Activated CD8-positive, alpha-beta memory T cell treated with anti-CD3 and anti-CD28 coated beads, Interleukin-2, amount 50 U/mL, for 48 hours (primary cell): ENCODE measurements at places on chromosomes 2 and 18.

DNA sequence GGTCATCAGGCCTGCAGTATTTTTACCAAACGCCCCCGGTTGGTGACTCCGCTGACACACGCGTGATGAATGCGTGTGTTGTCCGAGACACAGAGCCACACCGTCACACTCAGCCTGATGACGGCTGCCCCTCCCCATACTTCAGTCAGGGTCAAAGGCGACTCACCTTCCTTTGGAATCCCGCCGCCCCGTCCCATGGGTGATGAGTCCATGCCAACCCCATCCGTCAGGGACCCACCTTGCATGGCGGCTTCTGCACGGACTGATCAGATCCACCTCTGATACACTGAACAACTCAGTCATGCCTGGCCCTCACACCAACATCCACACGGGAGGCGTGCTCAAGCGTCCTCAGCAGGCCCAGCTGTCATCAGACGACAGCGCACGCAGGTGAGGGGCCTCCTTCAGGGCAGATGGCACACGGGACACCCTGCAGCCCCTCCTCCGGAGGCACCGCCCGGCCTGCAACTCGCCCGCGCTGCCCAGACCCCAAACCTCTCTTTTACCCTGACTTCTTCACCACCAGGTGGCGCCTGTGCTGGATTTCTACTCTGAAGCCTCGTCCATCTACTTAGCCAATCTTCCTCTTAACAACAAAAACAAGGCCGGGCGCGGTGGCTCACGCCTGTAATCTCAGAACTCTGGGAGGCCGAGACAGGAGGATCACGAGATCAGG is 89.2 kb downstream of the ZNF516 start:
- DNase-seq = peak; percentile 42

GRCh38 chr2:214311031-214311533 is 99.8 kb upstream of the VWC2L start:
- DNase-seq = no peak

DNA sequence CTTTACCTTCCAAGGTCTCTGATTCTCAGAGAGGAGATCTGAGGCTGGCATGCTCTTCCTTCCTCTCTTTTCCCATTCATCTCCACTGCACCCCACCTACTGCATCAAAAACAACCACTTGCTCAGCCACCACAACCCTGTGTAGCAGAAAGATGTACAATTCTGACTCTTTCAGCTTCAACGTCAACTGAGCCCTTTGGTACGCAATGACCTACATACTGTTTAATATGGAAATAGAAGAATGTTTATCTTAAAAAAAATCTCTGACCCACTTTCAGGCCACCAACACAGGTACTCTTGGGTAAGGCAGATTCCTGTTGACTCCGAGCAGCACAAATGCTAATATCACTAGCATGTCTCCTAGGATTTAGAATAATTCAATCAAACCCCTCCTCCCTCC is 76.2 kb upstream of the AFF3 start:
- no peak for DNase-seq

DNA sequence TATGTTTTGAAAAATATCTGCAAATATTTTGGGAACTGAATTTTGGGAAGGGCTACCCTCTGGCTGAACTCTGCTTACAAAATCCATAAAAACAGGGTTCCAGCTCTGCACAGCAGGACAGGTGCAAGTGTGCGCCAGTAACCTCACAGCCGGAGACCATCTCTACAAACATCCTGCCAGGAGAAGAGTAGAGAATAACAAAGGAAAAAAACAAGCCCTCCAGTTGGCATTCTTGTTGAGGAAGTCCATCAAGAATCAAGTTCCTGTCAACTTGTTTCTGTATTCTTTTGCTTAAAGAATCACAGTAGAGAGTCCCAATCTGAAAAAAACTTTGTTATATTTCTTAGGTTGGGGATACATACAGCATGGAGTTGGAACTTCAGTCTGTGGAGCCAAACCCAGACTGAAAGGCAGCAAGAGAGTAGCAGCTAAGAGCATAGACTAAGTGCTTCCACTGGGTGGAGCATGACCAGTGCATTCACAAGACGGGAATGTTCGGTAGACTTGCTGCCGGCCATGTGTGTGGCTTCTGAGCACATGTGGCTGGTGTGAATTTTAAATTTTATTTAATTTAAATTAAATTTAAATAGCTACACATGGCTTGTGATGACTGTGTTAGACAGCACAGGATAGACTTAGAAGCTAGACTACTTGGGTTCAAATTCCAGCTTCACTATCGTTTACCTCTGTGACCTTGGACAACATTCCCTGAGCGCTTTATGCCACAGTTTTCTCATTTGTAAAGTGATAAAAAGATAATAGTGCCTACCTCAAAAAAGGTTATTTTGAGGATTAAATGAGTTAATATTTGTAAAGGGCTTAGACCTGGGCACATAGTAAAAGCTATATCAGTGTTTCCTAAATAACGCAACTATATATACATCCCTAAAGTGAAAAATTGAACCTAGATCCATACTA is 41.9 kb downstream of the SPTBN1 start:
- no peak for DNase-seq

- DNase-seq = no peak
Measured at GRCh38 chr2:20300656-20301055, 50.0 kb downstream of the PUM2 start.

- no peak for DNase-seq
Measured at GRCh38 chr18:11969904-11970835, 11.1 kb upstream of the IMPA2 start.

- DNase-seq = peak; percentile 77
Measured at GRCh38 chr2:143110758-143111428, 18.3 kb upstream of the ARHGAP15 start.

- DNase-seq = no peak
Measured at GRCh38 chr18:42614619-42615293, 500.7 kb downstream of the RIT2 start.
